LNCaP clone FGC (cell line): ENCODE measurements at places on chromosomes 16 and 17.

GRCh38 chr17:44995436-44996001 lies 27.4 kb upstream of the C1QL1 start:
- DNase-seq: no peak

DNA sequence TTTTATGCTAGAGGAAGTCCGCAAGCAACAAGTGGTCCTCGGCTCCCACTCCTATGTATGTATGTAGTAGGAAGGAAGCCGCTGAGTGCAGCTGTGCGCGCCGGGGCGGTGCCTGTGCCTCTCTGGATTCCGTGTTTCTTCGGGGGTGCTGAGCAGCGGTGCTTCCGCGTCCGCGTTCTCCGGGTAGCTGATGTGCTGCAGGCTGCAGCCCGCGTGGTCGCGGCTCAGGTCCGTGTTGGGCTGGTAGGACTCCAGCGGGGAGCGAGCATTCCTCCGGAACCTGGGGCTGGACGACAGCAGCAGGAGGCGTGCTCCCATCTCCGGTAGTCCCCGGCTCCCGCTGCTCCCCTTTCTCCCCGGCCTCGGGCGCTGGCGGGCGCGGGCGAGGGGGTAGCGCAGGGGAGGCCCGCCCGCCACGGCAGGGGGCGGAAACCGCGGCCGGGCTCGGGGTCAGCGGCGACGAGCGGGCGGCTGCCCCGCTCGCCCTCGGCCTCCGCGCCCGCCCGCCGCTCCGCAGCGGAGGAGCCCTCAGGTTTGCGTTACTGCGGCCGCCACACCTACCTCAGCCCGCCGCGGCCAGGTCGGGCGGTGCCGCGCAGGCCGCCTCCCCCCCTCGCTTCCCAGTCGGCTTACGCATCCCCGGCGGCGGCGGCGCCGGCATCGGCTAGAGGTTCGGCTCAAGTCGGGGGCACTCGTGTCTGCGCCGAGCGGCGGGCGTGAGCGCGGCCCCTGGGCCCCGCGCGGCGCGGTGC lies 487 bp downstream of the C17orf67 start:
- DNase-seq: no peak

DNA sequence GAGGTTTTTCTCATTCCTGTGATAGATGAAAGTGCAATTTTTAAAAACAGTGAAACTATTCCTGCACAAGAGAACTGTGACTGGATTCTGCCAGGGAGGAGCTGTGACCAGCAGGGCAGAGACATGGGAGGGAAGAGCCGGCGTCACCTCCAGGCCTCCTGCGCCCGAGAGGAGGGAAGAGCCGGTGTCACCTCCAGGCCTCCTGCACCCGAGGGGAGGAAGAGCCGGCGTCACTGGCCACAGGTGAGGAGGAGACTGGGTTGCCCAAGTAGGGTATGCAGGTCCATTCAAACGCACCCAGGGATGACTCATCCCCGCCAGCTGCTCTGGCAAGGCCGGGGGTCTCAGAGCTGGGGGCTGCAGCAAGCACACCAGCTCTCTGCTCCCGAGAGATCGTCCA lies 56.7 kb downstream of the METRNL start:
- DNase-seq: no peak

DNA sequence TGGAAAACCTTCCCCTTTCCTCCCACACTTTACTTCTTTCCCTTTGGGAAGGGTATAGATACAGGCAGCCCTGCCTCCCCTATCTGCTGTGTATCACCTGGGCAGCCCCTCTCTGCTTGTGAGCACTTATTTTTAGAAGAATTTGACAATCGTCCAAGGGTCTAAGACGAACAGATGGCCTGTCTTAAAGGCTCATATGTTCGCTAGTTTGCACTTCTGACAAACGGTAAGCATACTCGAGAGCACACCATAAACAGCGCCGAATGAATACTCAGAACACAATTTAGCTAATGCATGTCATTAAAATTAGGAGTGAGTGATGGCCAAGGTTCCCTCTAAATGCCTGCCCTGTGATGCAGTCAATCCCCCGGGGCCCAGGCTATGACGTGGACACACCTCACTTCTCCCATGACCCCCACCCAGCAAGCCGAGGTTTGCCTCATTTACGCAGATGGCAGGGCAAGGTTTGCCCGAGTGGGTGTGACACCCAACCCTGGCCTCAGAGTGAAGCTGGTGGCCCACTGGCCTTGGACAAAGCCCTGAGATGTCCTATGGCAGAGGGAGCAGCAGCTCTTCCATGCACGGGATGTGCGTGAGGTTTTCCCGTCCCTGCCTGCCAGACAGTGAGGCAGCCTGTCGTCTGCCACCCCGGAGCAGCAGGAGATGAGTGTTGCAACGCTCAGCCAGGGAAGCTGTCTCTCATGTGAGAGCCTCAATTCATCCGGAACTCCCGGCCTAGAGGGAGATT lies 125.2 kb downstream of the C16orf78 start:
- no peak for DNase-seq

- no peak for DNase-seq
Observed at GRCh38 chr17:6021011-6021400, 49.2 kb upstream of the WSCD1 start.

DNA sequence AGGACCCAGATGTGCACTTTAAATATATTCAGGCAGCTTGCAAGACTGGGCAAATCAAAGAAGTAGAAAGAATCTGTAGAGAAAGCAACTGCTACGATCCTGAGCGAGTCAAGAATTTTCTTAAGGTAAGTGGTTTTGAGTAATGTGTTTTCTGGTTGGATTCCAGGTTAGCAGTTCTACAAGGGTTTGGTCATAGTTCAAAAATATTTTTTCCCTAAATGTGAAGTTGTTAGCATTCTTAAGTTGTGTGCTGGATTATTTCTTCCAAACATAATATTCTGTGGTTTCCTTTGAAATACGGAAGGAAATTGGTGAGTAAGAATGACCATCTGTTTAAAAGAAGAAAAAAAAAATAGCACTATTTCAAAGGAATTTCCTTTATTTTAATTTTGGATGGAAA lies 38.4 kb downstream of the PTRH2 start:
- no peak for DNase-seq

GRCh38 chr17:60586288-60586974 lies 13.6 kb upstream of the PPM1D start:
- DNase-seq: no peak

DNA sequence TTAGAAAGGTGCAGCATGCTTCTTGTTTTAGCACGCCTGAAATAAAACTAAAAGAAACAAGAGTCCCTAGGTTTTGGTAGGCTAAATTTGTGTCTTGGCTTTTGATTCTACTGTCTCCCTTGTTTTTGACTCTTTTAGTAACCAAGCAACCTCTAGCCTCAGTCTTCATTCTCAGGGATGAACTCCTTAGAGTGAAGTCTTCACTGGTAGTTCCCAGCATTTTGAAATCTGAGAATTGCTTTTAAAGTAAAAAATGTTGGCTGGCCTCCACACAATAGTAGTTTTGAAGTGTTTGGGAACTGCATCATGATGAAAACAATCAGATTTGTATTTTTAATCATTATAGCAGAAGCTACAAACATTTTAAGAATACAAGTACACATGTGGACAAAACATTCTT lies 6.1 kb upstream of the CDR2 start:
- DNase-seq: no peak

DNA sequence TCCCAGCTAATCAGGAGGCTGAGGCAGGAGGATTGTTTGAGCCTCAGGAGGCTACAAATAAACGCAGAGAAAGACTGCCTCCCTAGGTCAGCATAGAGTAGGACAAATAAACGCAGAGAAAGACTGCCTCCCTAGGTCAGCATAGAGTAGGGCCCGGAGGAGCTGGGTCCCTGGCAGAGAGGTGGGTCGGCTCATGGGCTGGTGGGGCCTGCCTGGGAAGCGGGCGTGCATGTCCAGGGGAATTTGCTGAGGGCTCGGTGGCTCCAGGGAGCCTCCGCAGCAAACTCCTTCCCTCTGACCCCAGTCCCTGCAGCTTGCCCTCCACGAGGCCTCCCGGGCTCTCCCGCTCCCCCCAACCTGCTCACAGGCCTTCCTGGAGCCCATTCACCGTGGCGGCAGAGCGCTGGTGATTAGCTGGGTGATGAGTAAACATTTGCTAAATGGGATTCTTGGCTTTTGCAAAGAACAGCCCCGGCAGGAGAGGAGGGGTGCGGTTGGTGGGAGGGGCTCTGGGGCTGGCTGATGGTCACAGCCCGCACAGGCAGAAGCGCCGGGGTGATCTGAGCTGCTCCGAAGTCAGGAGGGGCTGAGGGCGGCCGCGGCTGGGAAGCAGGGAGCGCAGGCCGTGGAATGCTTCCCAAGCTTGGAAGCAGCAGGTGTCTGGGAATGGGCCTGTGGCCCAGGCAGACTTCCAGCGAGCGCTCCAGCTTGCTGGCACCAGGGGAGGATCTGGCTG lies 93.1 kb downstream of the RTN4RL1 start:
- DNase-seq: peak; percentile 55

DNA sequence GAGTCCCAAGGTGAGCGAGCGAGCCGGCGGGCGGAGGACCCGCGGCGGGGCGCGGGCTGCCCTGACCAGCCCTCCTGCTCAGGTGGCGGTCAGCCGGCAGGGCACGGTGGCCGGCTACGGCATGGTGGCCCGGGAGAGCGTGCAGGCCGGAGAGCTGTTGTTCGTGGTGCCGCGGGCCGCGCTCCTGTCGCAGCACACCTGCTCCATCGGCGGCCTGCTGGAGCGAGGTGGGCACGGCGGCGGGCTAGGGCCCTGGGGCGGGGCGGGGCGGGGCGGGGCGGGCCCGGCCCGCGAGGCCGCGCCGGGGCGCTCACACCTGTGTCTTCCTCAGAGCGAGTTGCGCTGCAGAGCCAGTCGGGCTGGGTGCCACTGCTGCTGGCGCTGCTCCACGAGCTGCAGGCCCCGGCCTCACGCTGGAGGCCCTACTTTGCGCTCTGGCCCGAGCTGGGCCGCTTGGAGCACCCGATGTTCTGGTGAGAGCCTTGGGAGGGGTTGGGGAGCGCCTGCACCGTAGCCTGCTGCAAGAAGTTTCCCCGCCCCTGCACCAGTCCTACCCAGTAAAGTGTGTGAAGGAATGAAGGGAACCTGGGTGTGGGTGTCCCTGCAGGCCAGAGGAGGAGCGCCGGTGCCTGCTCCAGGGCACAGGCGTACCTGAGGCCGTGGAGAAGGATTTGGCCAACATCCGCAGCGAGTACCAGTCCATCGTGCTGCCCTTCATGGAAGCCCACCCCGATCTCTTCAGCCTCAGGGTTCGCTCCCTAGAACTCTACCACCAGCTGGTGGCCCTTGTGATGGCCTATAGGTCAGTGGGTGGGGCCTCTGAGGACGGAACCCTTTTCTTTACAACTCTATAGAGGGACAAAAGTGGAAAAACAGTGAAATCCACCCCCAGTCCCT lies 802 bp downstream of the SETD6 start:
- DNase-seq: no peak

DNA sequence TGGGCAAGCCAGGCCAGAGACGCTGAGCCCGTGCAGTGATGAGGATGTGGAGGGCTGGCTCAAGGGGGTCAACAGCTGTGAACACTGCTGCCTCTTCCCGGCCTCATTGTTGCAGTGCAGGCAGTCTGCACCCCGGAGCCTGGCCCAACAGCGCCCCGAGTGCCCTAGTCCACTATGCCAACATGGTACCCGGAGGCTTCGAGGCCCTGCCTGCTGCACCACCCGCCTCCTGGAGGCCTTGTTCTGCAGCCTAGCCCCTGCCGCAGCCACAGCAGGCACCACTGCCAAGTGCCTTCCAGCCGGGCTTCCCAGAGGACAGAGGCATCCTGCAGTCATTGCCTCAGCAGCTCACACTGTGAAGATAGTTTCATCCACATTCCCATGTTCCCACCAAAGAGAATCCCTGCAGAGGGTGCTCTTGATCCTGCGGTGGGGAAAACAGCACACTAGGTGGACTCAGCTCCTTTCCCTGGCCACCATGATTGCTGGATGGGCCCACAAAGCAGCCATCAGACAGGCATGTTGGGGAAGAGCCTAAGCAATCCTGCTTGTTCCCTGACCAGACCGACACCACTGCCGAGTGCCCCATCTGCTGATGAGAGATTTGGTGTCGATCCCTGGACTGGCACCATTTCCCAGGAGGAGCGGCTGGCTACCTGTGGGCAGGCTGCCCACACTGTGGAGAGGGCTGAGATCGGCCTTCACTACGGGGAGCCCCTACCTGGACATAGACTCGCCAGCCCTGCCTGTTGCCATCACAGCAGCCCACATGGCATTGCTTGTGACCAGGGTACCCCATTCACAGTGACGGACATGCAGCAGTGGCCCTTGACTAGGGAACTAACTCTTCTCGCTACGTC lies 44.9 kb downstream of the USP22 start:
- DNase-seq: no peak

- no peak for DNase-seq
Observed at GRCh38 chr16:24729951-24730815, 732 bp downstream of the TNRC6A start.

- no peak for DNase-seq
Observed at GRCh38 chr17:17749921-17750320, 68.7 kb downstream of the RAI1 start.

DNA sequence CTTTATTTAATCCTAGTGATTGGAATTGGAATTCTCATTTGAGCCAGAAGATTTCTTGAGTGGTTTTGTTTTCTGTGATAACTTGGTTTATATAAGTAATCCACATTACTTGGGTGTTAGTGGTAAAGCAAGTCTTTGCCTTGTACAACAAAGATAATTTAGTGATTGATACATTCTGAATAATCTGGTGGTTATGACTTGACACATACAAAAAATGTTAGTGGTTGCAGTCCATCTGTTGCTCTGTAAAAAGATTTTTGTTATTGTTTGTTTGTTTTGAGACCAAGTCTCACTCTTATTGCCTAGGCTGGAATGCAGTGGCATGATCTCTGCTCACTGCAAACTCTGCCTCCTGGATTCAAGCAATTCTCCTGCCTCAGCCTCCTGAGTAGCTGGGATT lies 13.2 kb downstream of the OMG start:
- DNase-seq: no peak

- DNase-seq: no peak
Observed at GRCh38 chr17:78990349-78991016, 10.8 kb upstream of the LGALS3BP start.

GRCh38 chr16:61823326-61823725 lies 212.9 kb downstream of the CDH8 start:
- DNase-seq: no peak

DNA sequence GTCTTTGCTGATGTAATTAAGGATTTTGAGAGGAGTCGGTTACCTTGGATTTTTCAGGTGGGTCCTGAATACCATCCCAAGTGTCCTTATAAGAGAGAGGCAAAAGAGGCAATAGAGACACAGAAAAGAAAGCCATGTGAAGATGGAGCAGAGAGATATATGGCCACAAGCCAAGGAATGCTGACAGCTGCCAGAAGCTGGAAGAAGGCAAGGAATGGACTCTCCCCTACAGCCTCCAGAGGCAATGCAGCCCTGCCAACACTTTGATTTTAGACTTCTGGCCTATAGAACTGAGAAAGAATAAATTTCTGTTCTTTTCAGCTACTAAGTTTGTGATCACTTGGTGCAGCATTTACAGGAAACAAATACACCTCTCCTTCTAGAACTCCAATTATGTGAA lies 8.2 kb upstream of the RNFT1 start:
- no peak for DNase-seq

GRCh38 chr16:28264656-28265055 lies 27.7 kb upstream of the SBK1 start:
- no peak for DNase-seq

- no peak for DNase-seq
Observed at GRCh38 chr16:3004319-3004718, 8.4 kb upstream of the CLDN9 start.

GRCh38 chr17:35708149-35708548 lies 23.3 kb upstream of the RASL10B start:
- no peak for DNase-seq

GRCh38 chr16:86869288-86870022 lies 291.1 kb downstream of the FOXL1 start:
- DNase-seq: peak; percentile 45
